Memory B cell (primary cell): ENCODE measurements at places on chromosomes 11 and 22.

GRCh38 chr22:45268167-45268957 lies 16.4 kb upstream of the UPK3A start:
- no peak for DNase-seq

- no peak for DNase-seq
These were observed 22.2 kb downstream of the ATXN10 start for GRCh38 chr22:45693835-45694234.

- DNase-seq: no peak
These were observed 112.7 kb downstream of the FCHSD2 start for GRCh38 chr11:73029403-73029802.

- no peak for DNase-seq
These were observed 11.4 kb downstream of the MRGPRD start for GRCh38 chr11:68969386-68969785.

GRCh38 chr11:111549196-111549868 lies 8.8 kb downstream of the LAYN start:
- DNase-seq: no peak

DNA sequence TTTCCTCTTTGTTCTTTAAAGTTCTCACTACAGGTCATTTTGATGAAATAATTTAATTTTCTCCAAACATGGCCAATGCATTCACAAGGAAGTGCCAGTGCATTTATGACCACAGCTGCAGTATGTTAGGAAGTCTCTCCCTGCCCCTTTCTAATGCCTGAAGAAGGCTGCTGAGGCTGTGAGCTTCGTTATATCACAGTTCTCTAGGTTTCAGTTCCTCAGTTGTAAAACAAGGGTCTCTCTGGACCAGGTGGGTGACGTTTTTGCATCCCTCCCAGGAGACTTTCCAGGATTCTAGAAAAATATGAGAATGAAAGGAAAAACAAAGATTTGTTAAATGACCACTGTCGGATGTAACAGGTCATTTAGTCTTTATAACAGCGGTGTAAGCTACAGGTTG lies 171.6 kb downstream of the LARGE1 start:
- no peak for DNase-seq

DNA sequence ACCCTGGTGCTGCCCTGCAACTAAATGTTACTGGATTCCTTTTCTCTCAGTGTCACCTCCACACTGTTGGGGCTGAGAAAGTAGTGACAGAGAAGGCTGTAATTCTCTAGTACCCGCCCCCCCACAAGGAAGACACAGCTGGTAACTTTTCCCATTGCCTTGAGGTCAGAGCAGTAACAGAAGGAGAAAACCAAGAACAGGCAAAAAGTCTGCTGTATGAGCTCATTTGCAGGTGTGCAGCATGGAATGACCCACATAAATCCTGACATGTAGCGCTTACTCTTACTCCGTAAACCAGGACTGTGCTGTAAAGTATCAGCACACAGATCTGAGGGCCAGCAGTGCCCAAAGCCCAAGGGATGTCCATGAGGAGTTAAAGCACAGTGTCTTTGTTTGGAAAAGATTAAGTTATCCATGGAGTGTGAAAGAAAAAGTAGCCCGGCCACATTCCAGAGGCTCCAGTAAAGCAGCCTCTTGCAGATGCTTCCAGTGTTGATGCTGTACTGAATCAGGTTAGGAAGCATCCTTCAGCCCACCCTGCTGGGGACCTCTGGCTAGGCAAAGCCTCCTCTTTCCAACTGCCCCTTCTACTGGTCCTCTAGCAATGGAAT lies 120.7 kb downstream of the PLEKHA7 start:
- no peak for DNase-seq

GRCh38 chr11:96648991-96649390 lies 259.2 kb downstream of the JRKL start:
- no peak for DNase-seq

DNA sequence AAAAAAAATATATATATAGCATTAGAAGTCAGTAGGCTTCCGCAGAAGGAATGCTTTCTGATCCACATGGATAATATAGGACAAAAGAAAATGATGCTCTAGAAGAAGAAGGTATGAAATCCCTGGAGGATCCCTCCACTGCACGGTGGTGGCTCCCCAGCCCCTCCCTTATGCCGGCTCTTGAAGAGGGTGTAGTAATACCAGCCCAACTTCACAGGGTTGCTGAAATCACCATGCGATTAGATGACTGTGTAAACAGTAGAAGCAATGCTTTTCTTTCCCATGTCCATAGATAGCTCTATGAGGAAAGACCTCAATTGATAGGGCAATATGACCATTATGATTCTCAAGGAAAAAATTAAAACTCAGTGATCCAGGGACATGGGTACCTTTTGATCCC lies 3.2 kb upstream of the ETS1 start:
- DNase-seq: no peak
